ENCODE measurements at places on chromosomes 1 and 21.

DNA sequence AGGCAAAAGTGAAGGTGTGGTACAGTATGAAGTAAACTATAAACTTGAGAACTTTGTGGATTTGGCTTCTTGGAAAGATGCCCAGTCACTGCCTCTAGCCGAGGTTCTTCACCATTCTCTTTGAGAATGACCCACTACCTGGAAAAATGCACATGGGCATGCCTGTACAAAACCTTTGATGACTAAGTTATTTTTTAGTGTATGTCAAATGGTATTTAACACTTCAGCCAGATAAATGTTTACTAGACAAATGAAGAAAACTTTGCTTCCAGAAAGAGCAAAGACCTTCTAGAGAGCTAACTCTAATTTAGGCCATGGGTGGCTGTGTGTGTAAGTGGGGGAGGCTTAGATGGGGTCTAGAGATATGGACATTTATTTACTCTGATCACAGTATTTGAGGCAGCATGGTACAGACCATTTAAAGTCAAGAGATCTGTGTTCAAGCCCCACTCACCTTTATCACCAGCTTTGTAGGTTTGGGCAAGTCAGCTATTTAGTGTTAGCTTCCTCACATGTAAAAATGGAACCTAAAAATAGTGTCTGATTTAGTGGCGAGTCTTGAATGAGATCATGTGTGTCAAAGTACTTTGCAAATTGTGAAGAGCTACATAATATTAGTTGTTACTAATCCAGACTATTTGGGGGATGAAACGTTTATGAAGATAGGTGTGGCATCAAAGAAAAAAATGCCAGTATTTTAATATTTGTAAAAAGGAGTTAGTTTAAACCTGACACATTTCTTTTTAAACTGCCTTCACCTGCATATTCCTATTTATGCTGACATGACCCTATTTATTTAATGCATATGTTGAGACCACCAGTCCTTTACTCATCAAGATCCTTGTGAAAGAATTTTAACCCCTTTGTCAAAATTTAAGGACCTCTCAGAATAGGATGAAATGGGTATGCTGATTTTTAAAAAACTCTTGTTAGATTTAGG is 20.2 kb downstream of the NFYC start:
- DNase-seq: no peak

GRCh38 chr1:234913771-234914170 is 214.9 kb downstream of the TOMM20 start:
- DNase-seq: no peak

- DNase-seq: no peak
Measured at GRCh38 chr1:21064057-21064456, 112.6 kb downstream of the EIF4G3 start.

DNA sequence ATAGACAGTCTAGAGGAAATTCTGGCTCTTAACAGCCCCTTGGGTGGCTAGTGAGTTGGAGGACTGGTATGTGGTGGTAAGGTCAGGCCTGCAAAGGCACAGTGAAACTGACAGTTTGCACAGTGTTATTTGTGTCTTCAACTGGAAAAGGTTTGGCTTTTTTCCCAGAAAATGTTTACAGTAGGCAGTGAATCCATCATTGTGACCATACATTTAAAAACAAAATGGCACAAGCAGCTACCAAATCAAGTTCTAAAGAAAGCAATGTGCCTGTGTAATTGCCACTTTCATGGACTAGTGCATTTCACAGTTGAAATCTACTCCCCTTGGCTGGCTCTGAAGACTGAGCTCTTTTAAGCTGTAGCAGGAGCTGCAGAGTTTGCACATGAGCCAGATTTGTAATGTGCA is 24.8 kb downstream of the ATPAF1 start:
- no peak for DNase-seq

DNA sequence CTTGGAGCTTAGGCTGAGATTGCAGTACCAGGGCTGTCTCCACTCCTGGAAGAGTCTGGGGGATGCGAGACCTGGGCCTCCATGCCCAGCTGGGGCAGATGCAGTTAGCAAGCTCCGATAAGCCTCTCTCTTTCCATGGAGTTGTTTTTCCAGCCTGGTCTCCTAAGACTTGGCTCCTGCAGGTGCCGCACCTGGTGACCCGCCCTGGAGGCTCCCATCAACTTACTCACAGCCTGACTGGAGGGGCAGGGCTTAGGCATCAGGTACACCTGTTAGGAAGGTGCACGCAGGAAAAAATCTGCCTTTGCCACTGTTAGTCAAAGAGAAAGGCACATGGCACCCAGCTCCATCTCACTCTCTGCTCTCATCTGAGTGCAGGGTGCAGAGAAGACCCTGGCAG is 198.1 kb upstream of the TMEM51 start:
- DNase-seq: no peak

DNA sequence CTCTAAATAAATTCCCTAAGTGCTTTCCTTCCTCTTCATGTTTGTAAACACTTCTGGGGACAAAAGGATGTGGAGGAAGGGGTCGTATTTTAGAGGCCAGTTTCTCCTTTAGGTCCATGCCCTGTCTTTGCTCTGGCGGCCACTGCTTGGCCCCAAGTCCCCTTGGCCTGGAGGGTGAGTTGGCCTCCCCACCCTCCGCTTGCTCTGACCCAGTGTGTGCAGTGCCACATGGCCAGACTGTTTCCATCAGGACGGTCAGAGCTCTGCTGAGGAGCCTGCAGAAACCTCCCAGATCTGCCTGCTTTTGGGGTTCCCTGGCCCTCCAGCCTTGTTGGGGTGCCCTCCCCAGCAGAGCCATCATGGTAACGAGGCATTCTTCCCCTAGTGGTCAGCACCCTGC is 127.8 kb downstream of the CAMTA1 start:
- no peak for DNase-seq

- no peak for DNase-seq
Measured at GRCh38 chr1:237405912-237406311, 363.9 kb downstream of the RYR2 start.

DNA sequence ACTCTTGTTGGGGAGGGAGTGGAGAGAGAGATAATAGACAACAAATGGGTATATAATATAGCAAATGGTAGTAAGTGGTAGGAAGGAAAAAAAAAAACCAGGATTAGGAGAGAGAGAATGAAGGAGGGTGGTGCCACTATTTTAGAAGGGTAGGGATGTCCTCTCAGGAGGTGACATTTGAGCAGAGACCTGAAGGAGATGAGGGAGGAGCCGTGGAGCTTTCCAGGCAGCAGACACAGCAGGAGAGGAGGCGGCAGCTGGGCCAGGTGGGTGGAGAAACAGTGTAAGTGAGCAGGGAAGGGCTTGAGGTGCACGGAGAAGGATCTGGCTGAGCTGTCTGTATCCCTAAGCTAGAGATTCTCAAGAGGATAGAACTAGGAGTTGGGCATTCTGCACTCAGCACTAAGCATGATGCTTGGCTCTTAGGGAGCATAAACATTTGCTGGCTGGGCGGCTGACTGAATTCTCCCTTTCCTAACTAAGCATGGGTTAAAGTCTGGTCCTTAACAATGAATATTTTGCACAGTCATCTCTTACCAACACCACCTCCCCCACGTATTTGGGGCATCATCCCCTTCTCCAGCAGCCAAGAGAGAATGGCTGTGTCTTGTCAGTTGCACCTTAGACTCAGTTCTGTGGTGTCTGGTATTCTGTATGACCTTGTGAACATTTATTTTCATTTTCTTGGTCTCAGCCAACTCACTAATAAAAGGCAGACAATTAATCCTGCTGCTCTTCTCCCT is 27.6 kb upstream of the SARS1 start:
- no peak for DNase-seq

DNA sequence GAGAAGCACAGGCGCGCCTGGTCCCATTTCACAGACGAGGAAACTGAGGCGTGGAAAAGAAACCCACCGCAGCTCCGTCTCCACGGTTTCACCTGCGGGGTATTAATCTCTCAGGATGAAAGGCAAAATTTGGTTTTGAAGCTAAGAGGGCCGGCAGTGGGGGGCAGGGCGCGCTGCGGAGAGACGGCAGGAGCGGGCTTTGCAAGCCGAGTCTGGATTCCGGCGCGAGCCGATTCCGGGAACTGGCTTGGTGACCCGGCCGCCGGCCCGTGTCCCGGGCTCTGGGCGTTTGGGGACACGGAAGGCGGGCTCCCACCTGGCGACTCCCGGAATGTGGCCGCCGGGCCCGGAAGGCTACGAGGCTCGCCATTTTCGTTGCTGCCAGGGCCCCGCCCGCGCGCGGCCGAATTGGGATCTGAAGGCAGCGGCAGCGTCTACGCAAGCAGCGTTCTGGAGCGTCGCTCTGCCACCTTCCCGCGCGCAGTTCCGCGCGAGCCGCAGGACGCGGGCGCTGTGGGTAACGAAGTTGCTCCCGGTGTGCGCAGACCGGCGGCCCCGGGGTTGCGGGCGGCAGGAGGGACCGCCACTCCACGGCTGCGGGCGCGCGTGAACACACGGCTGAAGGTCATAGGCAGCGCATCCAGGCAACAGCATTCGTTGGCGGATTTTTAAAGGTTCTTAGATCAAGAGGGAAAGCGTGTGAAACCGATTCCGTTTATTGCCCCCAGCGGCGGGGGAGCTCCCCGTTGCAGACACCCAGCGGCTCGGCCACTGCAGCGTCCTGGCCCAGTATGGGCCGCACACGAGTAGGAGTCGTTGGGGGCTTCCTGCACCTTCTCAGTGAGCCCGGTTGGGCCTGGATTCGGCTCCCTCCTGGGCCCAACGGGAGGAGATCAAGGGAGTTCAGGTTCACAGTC is 5.4 kb upstream of the PRDM16 start:
- no peak for DNase-seq

Measured in RKO (cell line).